Tongue (tissue), 3 donors: ENCODE measurements at places on chromosomes 1 and 21.

DNA sequence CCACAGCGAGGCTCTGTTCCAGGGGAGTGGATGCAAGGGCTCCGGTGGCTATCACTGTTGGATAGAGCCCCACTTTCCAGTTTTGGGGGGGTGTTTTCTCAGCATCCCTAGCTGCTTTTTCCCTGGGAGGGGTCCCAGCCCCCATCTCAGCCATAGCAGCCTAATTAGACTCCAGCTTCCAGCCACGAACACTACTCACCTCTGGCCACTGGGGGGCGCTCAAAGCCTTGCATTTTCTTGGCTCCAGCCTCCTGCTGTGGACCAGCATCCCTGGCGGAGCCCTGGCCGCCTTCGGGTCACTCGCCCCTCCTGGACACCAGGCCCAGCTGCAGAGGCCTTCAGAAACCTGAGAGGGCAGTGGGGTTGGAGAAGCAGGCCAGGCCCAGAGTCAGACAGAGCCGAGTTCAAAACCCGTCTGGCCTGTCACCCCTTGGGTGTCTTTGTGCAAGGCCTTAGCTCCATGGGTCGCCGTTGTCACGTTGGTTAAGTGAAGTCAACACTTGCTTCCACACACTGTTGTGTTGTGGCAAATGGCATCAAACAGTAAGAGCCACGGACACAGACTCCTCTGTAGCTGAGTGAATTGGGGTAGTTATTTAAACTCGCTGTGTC, 93.5 kb upstream of the ACTL8 start:
- DNase-seq = peak; percentile 83

DNA sequence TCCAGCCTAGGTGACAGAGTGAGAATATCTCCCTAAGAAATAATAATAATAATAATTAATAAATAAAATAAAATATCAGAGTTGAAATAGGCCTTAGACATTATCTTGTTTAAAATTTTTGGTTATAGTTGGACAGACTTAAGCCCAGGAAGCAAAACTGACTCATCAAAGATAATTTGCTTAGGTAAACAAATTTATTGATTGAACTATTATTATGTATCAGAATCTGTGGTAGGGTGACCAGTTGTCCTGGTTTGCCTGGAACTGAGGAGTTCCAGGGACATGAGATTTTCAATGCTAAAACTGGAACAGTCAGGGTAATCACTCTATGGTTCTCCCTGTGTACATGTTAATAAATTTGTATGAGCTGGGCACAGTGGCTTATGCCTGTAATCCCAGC, 47.8 kb upstream of the RNF11 start:
- DNase-seq = no peak

- peak; percentile 62 for DNase-seq
These were observed 191.7 kb downstream of the DISC1 start for GRCh38 chr1:231818337-231818736.

- DNase-seq = no peak
These were observed 10.5 kb downstream of the TENT5C start for GRCh38 chr1:117616356-117616755.

GRCh38 chr1:211490821-211491415, 1.0 kb downstream of the RD3 start:
- DNase-seq = no peak

DNA sequence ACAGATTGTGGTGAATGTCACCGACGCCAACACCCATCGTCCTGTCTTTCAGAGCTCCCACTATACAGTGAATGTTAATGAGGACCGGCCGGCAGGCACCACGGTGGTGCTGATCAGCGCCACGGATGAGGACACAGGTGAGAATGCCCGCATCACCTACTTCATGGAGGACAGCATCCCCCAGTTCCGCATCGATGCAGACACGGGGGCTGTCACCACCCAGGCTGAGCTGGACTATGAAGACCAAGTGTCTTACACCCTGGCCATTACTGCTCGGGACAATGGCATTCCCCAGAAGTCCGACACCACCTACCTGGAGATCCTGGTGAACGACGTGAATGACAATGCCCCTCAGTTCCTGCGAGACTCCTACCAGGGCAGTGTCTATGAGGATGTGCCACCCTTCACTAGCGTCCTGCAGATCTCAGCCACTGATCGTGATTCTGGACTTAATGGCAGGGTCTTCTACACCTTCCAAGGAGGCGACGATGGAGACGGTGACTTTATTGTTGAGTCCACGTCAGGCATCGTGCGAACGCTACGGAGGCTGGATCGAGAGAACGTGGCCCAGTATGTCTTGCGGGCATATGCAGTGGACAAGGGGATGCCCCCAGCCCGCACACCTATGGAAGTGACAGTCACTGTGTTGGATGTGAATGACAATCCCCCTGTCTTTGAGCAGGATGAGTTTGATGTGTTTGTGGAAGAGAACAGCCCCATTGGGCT, 3.0 kb downstream of the CELSR2 start:
- DNase-seq = no peak

GRCh38 chr1:54709547-54710292, 5.9 kb upstream of the TTC4 start:
- no peak for DNase-seq

DNA sequence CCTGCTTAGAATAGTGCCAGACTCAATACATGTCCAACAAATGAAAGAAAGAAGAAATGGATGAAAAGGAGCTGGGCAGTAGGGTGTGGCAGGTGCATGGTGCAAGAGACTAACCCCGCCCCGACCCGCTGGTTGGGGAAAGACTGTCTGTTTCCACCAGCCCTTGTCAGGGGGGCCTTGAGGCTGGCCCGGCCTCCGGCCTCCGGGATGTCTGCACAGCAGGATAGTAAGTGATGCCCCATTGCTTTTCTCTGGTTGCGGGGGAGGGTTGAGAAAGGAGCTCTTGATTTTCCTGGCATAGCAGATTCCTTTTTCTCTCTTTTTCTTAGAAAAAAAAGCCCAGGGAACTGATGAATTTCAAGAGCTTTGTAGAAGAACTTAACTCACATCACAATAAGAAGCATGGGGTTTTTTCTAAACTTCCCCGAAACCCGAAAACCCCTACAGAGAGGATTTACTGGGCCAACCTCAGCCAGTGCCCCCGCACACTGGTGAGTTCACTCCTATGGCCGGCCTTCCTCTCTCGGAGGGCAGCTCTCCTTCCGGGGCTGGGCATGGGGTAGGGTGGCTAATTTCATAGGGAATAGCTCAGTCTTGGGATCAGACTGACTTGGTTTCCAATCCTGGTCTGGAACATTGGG, 12.5 kb upstream of the TTC22 start:
- DNase-seq = no peak

GRCh38 chr1:201480231-201481003, 11.4 kb upstream of the PHLDA3 start:
- peak; percentile 88 for DNase-seq

- DNase-seq = no peak
These were observed 13.7 kb downstream of the ZBTB7B start for GRCh38 chr1:155016231-155016831.

- peak; percentile 94 for DNase-seq
These were observed 143.4 kb upstream of the ERRFI1 start for GRCh38 chr1:8169364-8170058.

DNA sequence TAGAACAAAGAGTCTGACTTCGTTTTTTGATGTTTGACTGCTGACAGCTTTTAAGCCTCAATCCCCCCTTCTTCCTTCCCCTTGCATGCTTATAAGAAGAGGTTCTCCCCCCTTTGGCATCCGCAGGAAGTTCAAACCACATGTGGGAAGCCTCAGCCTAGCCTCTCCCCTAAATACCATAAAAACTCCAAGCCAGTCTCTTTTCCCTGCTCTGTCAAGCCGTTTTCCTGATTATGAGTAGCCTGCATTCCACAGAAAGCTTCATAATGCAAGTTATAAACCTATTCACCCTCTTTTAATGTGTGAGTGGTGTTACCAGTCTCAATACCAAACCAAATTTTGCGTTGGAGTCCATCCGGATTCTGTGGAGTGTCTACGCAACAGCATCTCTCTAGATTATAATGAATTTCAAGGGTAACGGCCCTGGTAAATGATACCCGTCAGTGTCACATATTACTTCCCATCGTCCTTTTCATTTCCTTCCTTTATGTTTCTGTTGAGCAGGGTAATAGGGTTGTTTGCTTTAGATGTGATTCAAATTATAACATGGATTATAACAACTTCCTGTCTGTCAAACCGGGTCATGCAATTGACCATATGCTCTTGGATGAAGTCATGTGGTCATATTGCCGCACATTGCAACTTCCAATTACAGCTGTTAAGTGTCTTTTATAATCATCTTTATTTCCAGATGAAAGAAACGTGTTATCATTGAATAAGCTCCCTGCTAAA, 717.5 kb downstream of the RWDD3 start:
- DNase-seq = no peak

- DNase-seq = peak; percentile 70
These were observed 323.7 kb upstream of the FAM78B start for GRCh38 chr1:166490437-166490991.

DNA sequence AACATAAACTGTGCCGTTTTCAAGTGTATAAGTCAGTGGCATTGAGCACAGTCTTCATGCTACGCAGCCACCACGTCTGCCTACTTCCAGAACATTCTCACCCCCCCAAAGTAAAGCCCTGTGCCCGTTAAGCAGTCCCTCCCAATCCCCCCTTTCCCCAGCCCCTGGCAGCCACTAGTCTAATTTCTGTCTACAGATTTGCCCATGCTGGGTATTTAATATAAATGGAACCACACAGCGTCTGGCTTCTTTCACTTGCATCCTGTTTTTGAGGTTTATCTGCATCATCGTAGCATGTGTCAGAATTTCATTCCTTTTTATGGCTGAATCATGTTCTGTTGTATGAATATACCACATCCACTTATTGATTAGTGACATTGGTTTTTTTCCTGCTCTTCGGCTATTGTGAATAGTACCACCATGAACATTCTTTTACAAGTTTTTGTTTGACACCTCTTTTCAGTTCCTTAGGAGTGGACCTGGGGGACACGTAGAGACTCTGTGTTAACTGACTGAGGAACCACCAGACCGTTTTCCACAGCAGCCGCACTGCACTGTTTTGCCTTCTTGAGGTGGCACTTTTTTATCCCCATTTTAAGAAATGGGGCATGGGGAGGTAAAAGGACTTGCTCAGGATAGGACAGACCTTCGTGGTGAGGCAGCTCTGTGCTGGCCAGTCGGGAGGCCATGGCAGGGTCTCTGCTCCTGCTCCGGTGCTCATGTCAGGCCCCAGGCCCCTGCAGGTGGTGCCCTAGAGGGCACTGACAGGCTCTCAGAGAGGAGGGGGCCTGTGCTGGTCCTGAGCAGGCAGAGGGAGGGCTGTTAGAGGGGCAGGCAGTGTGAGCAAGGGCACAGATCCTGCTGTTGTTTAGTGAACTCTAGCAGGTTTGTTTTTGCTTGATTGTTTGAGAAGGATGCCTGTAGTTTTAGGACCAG, 123.8 kb downstream of the PCBP3 start:
- no peak for DNase-seq

DNA sequence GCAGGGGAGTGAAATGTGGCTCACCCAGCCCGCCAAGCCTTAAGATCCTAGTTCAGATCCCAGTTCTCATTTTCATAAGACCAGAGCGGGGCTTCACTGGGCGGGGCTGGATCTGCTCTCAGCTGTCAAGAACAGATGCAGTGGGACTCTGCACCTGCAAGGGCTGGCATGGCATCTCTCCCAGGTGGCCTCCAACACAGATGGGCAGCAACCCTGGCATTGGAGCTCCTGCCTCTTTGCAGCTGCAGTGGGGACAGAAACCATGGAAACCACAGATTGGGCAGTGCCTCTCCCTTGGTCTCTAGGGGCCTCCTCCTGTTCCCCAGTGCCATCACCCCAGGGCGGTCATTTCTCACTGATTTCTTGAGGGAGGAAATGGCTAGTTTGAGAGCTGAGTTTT, 267.7 kb downstream of the PRDM2 start:
- DNase-seq = peak; percentile 32

DNA sequence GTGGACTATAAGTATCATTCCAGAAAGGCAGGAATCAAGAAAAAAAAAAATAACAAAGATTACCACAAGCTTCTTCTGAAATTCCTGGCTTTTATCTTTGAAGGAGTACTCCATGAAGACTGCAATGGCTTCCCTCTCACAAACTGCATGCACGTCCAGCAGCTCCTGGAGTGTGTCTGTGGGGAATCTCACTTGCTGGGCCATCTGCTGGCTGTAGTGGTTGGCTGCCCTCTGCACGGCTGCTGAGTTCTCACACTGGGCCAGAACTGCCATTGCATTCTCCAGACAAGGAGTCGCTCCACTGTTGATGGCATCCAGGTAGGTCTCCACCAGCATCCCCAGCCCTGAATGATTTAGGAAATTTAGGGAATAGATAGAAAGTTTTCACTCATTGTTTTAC, 23.3 kb upstream of the GBP2 start:
- DNase-seq = peak; percentile 28

DNA sequence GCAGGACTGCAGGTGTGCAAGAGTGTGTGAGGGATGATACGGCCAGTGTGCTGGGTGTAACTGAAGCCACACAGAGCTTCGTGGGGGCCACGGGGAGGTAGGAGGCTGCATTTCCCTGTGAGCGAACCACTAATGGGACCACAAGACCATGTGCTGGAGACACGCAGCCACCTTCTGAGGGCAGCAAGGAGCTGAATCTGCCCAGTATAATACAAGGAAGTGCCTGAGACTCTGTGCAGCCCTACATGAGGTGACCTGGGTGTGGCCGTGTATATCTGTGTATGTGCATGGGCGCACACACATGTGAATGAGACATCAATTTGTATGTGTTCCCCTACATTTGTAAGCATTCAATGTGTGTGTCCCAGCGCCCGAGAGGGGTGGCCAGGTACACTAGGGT, 50.8 kb downstream of the CHD5 start:
- no peak for DNase-seq

DNA sequence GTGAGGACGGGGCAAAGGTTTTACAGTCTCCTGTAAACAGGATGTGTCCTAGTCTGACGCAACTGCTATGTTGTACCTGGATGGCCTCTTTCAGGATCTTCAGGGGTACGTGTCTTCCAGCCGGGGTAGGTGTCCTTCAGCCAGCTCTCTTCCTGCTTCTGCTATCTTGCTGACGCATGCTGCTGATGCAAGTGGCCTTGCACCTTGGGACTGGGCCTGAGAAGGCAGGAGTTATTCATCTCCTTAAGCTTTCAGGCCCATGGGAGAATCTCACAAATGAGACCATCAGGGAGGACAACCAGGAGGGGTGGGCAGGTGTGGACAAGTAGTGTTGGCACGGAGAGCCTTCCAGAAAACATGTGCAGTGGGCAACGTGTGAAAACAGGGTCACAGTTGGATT, 7.9 kb upstream of the SPRR1B start:
- no peak for DNase-seq

DNA sequence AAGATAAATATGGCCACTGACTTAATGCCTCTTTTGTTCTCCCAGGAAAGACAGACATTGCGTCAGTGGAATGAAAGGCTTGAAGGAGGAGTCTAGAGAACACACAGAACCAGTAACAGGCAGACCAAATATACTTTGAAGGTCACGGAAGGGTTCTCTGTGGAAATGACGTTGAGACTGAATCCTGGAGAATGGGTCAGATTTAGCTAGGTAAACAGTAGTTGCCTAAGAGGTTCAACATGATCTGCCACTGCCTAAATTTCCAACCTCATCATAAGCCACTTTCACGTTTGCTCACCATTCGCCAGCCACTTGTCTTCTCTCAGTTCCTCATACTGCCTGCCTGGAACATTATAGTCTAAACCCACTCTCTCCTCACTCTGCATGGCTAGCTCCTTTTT, 20.5 kb downstream of the PLA2G4A start:
- no peak for DNase-seq
